ENCODE measurements at places on chromosomes 2 and 18.

DNA sequence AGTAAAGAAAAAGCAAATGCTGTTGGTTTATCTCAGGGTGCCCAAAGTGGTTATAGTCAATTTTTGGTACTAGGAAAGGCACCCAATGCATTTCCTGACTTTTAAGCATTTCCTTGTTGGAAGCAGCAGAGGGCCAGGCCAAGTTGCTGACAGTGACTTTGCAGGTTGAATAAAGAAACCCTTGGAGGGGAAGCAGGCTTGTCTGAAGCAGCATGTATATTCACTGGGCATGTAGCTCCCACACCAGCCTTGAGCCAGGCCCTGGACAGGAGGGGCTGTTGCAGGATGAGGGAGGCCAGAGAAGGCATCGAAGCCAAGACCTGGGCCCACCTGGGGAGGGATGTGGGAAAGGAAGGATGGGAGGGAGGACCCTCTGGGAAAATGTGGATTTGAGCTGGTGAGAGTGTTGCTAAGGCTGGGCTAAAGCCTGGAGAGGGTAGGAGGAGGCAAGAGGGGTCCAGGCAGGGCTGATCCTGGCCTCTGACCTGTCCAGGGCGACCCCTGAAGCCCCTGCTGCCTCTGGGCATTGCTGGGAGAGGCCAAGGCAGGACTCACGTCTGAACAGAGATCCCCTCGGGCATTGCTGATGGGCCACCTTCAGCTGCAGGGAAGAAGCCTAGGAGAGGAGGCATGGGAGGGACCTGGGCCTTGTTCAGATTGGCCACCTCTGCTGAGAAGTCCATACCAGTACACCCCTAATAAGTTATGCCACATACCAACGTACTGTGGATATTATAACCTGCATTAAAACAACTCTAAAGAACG lies 79.6 kb downstream of the STPG4 start:
- no peak for DNase-seq

DNA sequence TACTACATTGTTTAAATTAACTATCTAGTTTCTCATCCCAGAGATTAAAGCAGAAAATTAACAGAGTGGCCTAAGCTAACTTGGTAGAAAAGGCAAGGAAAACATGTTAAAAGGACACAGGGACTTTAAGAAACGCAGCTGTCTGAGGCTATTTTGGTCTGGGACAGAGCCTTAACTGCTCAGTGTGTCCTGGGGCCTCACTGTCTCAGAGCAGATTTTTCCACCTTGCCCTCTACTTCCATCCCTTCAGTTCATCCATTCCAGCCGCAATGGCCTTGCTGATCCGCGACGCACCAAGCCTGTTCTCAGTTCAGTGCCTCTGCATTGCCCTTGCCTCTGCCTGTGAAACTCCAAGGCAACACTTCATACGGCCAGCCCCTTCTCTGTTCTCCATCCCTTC lies 114.9 kb upstream of the OSR1 start:
- no peak for DNase-seq

DNA sequence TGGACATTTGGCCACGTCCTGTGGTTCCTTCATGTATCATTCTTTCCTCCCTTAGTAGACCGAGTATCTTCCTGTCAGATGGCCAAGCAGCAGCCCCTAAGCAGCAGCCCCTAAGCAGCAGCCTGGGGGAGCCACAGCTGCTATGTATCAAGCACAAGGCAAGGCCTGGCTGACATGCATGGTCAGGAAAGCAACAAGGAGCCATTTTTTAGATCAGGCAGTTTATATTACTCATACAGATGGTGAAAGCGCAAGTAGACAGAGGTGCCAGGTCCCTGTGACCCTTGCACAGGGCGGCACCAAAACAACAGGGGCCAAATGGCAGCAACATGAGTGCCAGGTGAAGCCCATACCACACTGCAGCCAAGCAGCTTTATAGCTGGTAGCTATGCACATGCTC lies 22.1 kb downstream of the CHCHD5 start:
- no peak for DNase-seq

- DNase-seq: no peak
Observed at GRCh38 chr2:157684940-157685466, 56.3 kb upstream of the ACVR1C start.

- DNase-seq: no peak
Observed at GRCh38 chr2:220703279-220703678, 868.8 kb downstream of the EPHA4 start.

GRCh38 chr2:237062585-237062984 lies 23.1 kb upstream of the COPS8 start:
- DNase-seq: no peak

DNA sequence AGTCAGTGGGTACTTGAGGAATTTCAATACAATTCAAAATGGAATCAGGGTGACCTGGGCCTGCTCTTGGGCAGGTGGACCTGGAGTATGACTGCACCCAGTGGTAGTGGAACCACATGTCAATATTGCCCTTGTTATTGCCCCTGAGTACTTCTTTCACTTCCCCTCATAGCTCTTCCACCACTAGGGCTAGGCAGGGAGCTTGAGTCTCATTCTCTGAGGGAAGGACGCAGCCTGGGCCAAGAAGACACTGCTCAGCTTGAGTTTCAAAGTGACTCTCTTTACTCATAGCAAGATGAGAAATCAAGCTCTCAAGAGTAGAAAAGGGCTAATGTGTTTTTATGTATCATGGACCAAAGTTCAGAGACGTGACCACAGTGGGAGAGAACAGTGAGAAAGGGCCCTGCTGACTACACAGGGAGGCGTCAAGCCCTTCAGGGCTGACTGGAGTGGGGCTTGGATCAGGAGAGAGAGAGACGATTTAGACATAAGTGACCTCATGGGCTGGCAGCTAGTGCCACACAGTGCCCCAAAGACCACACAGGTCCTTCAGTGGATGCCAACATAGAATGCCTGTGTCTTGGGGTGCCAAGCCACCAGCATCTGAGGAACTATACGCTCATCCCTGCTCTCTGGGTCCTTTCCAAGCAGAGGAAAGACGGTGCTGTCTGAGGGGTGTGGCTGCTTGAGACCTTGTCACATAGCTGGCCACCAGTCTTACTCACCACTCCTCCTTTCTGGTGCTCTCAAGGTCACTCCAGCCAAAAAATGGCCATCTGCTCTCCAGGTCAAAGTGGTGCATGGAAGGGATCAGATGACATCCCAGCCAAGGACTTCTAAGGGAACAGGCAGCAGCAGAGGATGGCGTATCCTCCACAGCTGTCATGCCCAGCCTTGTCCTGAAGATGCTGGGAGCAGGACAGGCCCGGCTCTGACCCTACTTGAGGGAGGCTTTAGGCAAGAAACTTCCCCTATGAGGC lies 13.0 kb downstream of the PTMA start:
- DNase-seq: no peak

GRCh38 chr2:149393614-149394013 lies 63.2 kb downstream of the LYPD6 start:
- DNase-seq: no peak

- DNase-seq: no peak
Observed at GRCh38 chr2:234098681-234099080, 48.2 kb downstream of the SPP2 start.

- no peak for DNase-seq
Observed at GRCh38 chr18:12564861-12565260, 93.0 kb downstream of the SPIRE1 start.

DNA sequence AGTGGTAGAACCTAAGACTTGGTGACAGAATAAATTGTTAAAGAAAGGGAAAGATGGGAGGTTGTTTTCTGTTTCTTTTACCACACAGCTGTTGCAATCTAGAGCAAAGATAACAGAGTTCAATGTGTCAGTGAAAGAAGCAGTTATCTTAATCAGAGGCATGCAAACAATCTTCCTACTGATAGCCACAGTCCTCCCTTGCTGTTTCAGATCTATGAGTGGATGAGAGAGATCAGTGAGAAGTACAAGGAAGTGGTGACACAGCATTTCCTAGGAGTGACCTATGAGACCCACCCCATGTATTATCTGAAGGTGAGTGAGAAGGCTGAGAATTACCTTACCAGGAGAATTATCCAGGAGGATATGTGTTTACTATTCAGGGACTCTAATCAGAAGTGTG lies 15.9 kb downstream of the CPO start:
- DNase-seq: no peak

DNA sequence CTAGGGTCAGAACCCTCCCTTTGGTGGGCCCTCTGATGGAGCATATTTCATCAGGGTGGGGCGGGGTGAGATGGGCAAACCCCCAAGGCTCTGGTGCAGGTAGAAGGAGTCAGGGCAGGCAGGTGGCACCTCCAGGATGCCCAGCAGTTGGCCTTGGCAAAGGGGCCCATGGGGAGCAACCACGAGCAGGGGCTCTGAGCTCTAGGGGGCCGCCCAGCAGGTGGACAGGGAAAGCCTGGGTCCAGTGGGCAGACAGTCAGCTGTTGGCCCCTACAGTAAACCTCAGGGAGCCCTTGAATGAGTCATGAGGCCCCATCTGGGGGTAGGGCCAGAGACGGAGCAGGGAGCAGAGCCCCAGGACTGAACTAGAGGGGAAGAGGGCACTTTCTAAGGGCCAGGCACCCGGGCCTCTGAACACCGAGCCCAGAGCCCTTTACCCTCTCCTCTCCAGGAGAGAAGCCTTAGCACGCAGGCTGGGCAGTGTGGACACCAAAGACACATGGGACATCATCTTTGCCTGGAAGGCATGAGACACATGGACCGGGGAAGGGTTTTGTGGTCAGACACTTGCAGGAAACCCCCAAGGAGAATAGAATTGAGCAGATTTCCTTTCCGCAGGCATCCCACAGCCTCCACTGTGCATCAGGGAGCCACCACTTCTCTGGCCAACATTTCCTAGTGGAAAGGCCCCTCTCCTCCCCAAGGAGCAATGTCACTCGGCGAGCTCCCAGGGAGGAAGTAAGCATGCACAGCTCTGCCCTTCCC lies 257.3 kb downstream of the GLI2 start:
- no peak for DNase-seq

DNA sequence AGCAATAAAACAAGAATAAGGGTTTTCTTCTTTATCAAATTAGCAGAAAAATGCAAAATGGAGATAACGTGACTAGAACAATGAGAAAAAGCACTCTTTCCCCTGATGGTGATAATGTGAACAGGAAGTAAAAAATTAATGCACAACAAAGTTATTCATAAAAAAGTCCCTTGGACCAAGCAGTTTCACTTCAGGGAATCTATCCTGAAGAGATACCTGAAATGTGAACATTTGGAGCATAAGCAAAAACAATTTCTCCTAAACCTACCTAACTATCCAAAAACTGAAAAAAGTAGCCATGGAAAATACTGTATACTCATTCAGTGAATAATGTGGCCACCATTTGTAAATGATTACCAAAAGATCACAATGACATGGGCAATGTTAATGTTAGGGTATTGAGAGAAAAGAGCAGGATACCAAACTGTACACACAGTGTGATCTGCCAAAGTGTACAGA lies 48.7 kb downstream of the TRIP12 start:
- no peak for DNase-seq

DNA sequence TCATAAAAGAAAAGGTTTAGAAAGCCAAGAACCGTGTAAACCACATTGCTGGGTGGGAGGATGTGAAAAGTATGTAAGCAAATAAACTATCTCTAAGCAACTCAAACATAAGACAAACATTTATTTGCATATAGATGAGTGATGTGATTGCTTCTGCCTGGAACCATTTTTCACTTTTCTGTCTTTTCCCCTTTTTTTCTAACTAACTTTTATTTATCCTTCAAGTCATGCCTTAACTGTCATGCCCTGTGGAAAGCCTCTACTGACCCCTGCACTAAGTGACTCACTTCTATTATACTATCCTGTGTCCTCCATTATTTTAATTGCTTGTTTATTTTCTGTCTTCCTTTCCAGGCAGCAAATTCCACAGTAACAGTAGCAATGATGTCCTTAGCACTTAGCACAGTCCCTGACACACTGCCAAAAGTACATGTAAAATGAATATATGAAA lies 87.5 kb upstream of the CTAGE1 start:
- DNase-seq: no peak

DNA sequence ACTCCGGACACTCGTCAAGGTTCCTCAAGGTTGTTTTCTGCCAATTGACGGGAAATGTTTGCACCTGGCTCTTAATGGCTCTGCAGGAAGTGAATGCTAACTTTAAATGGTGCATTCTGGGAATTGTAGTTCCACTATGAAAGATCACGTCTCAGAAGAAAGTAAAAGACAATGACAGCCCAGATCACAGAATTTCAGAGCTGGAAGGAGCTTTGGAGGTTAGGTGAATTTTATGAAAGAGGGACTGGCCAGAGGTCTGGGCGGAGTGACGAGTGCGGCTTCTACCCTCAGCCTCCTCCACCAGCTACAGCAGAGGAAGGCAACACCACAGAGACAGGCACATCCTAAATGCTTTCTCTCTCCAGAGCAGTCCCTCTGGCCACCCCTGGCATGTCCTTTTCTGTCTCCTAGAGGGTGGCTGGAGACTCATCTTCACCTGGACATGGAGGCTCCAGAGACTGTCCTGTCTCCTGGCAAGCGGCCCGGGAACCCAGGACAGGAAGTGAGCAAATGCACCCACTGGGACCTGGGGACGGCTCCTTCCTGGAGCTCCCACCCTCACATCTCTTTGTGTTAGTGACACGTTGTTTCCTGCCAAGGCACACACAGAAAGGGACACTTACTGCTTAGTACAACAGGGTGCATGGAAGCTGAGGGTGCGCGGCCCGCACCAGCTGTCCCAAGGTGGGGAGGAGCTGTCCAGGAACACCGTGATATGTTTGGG lies 19.4 kb downstream of the THAP4 start:
- no peak for DNase-seq

DNA sequence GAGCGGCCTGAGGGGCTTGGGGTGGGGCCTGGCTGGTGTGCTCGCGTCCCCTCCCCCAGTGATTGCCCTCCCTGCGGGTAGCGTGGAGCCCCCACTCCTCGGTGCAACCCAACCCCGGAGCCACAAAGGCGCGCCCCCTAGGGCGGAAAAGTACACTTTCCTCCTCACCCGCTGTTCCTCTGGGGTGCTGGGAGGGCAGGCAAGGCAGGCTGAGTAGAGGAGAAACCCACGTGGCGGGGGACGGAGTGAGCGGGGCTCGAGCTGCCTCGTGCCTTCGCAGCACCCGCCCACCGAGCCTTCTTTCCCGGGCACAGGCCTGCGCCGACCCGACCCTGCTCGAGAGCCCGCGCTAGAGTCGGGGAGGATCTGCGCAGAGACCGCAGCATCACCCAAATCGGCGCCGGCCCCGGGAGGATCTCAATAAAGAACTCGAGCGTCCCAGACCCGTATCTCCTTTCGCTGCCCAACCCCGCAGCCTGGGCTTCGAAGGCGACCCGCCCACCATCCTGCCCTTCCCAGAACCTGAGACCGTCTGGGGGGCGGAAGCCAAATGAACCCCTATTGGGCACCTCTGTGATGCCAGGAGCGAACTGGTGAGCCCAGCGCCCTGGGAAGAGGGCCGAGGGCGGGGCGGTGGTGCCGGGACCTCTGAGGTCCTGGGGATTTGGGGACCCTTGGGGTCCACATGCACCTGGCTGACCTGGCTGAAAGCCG lies 1.5 kb downstream of the UCN start:
- no peak for DNase-seq

GRCh38 chr18:32930695-32931301 lies 158.0 kb upstream of the KLHL14 start:
- DNase-seq: no peak

GRCh38 chr2:122191331-122191730 lies 435.9 kb downstream of the TSN start:
- peak; percentile 19 for DNase-seq

GRCh38 chr2:217116610-217117009 lies 256.7 kb upstream of the TNP1 start:
- DNase-seq: no peak
